ENCODE measurements at places on chromosomes 1 and 21.

- DNase-seq = no peak
These were observed 104.5 kb downstream of the CENPF start for GRCh38 chr1:214707306-214708087.

GRCh38 chr1:48873944-48874343 lies 97.3 kb upstream of the BEND5 start:
- DNase-seq = no peak

GRCh38 chr1:169460191-169460833 lies 25.4 kb downstream of the SLC19A2 start:
- DNase-seq = no peak

DNA sequence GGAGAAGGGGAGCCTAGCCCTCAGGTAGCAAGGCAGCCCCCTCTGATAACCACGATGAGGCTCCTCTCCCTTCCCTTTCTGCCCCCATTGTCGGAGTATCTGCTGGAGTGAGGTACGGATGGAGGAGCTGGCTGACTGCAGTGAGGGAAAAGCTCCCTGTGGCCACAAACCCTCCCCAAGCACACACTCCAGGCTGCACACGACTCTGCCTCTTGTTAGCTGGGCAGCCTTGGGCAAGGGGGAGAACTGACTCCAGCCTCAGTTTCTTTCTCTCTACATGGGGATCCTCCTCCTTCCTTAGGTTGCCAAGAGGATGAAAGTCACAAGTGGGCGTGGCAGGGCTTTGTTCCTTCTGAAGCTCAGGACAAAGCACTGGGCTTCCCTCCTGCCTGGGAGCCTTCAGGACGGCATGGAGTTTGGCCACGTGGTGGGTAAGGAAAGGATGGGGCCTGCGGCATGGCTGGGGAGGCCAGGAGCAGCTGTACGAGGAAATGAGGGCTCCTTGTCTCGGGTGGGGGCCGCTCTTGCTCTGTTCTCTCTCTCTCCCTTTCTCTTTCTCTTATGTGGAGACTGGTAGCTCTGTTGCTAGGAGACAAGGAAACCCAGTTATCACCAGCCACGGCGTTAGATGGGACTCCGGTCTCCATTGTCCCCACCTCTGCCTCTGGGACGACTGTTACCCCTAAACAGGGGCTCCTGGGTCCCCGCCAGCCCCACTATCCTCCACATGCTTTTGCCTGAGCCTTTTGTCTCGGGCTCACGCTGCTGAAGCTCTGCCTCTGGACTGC lies 39.7 kb downstream of the LRP8 start:
- DNase-seq = no peak

DNA sequence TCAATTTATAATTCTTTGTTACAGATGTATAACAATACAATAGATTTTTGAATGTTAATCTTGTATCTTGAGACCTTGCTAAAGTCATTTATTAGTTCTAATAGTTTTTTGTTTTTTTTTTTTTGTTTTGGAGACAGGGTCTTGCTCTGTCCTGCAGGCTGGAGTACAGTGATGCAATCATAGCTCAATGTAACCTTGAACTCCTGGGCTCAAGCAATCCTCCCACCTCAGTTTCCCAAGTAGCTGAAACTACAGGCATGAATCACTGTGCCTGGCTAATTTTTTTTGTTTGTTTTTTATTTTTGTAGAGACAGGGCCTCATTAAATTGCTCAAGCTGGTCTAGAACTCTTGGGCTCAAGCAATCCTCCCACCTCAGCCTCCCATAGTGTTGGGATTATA lies 26.2 kb upstream of the DIPK1A start:
- DNase-seq = no peak

DNA sequence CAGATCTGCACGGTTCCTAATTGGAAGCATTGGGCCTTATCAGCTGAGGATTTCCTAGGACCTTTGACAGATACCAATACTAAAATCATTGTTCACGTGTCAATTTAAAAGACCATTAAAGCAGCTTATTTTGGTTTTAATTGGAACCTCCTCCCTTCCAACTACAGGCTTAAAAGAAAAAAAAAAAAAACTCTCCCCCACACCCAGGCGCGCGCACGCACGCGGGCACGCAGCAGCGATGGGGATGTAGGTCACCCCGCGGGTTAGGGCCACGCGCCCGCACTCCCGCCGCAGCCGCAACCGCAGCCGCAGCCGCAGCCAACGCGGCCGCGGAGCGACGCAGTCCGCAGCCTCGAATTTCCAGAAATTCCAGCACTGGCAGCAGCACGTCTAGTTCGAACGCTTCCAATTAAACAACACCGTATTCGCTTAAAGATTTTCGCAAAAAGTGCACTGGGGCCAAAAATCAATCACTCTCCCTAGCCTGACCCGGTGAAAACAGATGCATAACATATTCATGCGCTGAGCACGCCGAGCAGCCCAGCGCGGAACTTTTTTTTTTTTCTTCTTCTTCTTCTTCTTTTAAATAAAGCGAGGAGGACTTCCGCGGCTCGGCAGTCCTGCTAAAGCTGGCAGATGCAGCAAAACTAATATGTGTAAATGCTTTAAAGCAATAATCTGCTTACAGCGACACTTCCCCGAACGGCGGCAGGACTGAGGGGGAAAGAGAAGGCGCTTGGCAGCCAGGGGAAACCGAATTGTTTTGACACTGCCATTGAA lies 13.3 kb upstream of the BARHL2 start:
- no peak for DNase-seq

DNA sequence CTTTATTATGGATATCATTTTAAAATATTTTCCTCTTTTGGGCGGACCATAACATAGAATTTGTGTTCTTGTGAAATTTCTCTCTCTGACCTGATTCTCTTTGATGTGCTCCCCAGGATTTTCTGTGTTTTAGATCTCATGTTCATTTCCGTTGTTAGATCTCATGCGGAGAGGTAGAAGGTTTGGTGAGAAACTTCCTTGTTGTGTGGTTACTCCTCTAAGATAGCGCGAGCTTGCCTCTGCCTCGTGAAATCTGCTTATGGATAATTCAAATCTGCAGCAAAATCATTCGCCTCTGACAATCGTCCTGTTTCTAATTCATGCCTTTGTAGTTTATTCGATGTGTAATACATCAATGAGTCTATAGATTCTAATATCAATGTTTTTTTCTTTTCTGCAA lies 580.4 kb downstream of the USP25 start:
- no peak for DNase-seq

DNA sequence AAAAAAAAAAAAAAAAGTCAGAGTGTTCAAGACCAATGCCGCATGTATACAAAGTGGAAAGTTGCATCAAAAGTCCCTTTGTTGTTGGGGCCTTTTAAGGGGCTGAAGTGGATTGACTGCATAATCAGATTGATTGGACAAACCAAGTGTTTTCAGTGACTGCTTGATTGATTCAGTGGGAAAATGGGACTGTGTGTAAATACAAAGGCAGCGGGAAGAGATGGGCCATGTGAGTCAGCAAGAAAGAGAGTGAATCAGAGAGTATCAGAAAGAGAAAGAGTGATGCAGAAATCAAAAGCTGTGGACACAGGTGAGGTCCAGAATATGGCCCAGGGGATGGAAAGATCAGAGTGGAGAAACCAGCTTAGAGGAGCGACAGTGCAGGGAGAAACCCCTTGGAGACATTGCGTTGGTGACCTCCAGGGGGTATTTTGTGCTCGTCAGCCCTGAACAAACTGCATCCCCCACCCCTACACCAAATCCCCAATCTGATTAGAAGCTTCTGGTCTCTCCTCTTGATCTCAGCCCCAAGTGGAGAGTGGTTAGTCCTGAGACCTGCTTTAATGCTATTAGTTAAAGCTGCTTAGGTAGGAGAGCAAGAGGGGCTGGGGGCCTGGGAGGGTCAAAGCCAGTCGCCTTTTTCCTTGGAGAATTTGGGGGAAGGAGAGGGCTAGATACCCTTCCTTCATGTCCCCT lies 5.1 kb upstream of the ETV3L start:
- no peak for DNase-seq

DNA sequence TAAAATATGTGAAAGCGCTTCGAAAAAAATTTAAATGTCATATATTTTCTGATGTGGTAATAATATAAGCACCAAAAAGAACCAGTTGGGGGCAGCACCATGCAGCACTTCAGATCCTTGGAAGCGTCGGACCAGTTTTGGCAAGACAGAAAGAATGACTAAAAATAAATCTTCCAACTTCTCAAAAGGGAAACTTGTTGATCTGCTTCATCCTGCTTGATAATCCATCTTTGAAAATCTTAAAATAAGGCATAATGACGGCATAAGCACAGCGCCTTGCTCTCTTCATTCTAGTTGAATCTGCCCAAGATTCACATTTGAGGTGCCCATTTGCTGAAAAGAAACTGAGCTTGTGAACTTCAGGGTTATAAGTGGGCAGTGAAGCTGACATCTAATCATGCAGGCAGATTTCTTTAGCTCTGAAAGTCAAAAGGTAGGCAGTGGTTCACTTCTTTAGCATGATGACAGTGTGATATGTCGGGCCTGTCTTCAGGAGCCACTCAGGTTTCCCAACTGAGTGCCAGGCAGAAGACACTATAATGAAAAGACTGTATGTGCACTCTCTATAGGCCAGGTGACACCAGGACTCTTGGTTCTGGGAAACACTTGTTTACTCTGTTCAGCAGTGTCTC lies 19.8 kb upstream of the MUTYH start:
- DNase-seq = no peak

DNA sequence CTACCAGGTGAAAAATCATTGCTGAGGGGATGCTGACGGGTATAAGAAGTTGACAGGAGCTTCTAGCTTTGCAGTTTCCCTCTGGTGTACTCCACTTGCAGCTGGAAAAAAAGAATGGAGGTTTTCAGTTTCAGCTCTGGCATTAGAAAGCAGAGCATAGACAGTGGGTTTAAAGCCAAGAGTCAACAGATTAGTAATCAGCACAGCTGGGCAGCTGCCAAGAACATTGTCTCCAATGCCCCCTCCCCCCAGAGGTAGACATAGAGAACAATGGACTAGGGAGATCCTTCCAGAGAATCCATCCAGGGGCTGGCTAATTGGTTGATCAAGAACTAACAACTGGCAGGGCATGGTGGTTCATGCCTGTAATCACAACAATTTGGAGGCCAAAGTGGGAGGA lies 10.1 kb upstream of the ZBTB8B start:
- DNase-seq = no peak

GRCh38 chr1:27552911-27553420 lies 51.0 kb downstream of the AHDC1 start:
- no peak for DNase-seq
